ENCODE measurements at places on chromosomes 5 and 9. TPM values are rescaled to one million over a fixed set of nuclear protein-coding genes. Genes with fewer than 3 reads are reported as not detected.

Gene COL15A1
- total RNA-seq = 53.2 TPM

GRCh38 chr9:98983295-98984268 is 39.9 kb downstream of the COL15A1 start:
- H3K4me3 ChIP-seq = no peak overlapping the region
- no peaks in the 10 kb centered on the region for H3K36me3 ChIP-seq
- H3K27ac ChIP-seq = peak overlapping the region; percentile 31
- no peaks in the 10 kb centered on the region for H3K27me3 ChIP-seq

Gene TAF11L5
- total RNA-seq = not detected

DNA sequence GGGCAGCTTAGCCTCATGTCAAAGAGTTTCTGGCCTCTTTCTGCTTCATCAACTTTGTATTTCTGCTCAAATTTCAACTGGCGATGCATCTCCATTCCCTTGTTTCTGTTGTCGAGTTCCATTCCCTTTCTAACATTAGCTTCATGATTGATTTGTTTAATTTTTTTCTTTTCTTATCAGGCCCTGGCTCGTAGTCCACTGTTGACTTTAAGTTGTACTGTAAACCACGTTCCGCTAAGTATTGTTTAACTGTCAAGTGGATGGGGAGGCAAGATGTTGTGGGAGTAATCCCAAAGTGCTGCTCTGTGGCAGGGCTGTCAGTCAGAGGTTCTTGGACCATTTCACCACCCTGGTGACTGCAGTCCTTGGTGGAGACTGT is 309.1 kb downstream of the PSAT1 start:
- no peaks in the 10 kb centered on the region for H3K27me3 ChIP-seq
- no peak overlapping the region for H3K27ac ChIP-seq
- H3K4me1 ChIP-seq = no peaks in the 10 kb centered on the region
- no peaks in the 10 kb centered on the region for H3K36me3 ChIP-seq

DNA sequence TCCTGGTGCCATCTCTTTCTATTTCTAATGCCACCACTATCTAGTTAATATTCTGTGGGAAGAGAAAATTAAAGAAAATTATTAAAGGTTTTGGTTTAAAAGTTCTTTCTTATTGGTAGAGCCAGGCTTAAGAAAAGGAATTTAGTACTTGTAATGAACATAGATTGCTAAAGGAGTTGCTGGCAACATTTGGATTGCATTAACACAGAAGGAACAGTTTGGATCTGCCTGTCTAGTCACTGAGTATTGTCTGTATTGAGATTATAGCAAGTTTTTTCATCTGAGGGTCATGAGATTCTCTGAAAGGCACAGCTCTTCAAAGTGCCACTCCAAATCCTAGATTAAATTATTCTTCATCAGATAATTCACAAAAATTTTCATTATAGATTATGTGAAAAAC is 32.0 kb downstream of the FSD1L start:
- H3K27ac ChIP-seq = no peak overlapping the region
- H3K36me3 ChIP-seq = no peaks in the 10 kb centered on the region
- no peaks in the 10 kb centered on the region for H3K27me3 ChIP-seq
- no peak overlapping the region for H3K4me3 ChIP-seq
- no peaks in the 10 kb centered on the region for H3K4me1 ChIP-seq
- DNase-seq = no peak

Gene RACK1
- 642 TPM for total RNA-seq

Gene SHOC1
- total RNA-seq = not detected

GRCh38 chr9:130041648-130042405 is 1.2 kb downstream of the FNBP1 start:
- no peaks in the 10 kb centered on the region for H3K27me3 ChIP-seq
- DNase-seq = peak; percentile 7
- H3K27ac ChIP-seq = peak overlapping the region; percentile 93
- peaks cover 34% of the 10 kb centered on the region for H3K4me1 ChIP-seq
- H3K36me3 ChIP-seq = no peaks in the 10 kb centered on the region

Gene KIF20A
- 0.94 TPM for total RNA-seq

- H3K4me3 ChIP-seq = no peak overlapping the region
- H3K36me3 ChIP-seq = no peaks in the 10 kb centered on the region
- H3K4me1 ChIP-seq = no peaks in the 10 kb centered on the region
- H3K27ac ChIP-seq = no peak overlapping the region
- no peaks in the 10 kb centered on the region for H3K27me3 ChIP-seq
Measured at GRCh38 chr5:175638305-175638704, 19.6 kb upstream of the HRH2 start.

Gene CEMIP2
- total RNA-seq = 11.1 TPM

Gene LAMC3
- 0.57 TPM for total RNA-seq

Gene FOXD4L5
- not detected for total RNA-seq

Gene GRM6
- not detected for total RNA-seq

DNA sequence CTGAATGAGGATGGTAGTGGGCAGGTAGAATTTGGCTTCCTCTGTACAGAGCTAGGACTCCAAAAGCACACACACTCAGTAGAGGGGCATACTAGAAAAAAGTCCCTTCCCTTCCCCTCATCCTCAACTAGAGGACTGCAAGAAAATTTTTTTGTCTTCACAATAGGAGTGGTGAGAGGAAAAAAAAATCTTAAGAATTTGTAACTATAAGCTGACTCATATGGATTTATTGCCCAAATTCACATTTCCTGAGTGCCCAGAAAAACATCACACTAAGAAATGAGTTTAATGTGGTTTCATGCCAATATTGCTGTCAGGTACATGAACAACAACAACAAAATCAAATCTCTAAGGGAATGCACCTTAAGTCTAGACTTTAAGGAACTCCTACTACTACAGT is 43.7 kb downstream of the RANBP6 start:
- peaks cover 11% of the 10 kb centered on the region for H3K4me1 ChIP-seq
- DNase-seq = no peak
- H3K4me3 ChIP-seq = no peak overlapping the region
- no peaks in the 10 kb centered on the region for H3K27me3 ChIP-seq

GRCh38 chr9:130206579-130206978 is 34.4 kb downstream of the NCS1 start:
- H3K4me3 ChIP-seq = no peak overlapping the region
- no peak for DNase-seq
- H3K36me3 ChIP-seq = no peaks in the 10 kb centered on the region
- no peak overlapping the region for H3K27ac ChIP-seq

GRCh38 chr9:130994135-130995085 is 14.6 kb upstream of the LAMC3 start:
- no peak overlapping the region for H3K4me3 ChIP-seq
- H3K4me1 ChIP-seq = peaks cover 6% of the 10 kb centered on the region
- DNase-seq = no peak
- no peak overlapping the region for H3K27ac ChIP-seq

Gene ARSK
- 4.1 TPM for total RNA-seq

DNA sequence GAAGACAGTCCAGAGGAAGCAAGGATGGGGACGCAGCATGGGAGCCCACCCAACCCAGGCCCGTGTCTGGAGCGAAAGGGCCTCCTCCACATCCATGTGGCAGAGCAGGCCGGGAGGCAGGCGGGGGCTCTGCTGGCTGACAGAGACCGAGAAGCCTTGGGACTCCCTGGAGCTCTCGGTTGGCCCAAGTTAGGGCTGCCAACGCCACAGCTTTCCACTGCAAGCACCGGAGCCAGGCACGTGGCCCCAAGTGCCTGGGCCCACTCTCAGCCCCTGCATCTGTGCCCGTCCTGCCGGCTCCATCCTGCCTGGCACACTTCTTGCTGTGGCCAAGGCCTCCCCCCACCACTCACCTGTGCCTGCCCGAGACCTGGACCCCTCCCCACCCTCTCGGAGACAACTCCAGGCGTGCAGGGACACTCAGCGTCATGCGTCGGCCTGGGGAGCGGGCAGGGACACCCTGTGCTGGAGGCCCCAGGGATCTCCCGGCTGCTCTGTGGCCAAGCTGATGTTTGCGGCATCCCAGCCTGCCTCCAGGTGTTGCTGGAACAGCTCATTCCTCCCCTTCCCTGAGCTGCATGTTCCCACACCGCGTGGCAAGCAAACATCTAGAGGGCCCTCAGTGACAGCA is 31.5 kb downstream of the SLC6A3 start:
- H3K27ac ChIP-seq = no peak overlapping the region
- H3K36me3 ChIP-seq = no peaks in the 10 kb centered on the region
- H3K27me3 ChIP-seq = peaks cover 16% of the 10 kb centered on the region
- no peak overlapping the region for H3K4me3 ChIP-seq

DNA sequence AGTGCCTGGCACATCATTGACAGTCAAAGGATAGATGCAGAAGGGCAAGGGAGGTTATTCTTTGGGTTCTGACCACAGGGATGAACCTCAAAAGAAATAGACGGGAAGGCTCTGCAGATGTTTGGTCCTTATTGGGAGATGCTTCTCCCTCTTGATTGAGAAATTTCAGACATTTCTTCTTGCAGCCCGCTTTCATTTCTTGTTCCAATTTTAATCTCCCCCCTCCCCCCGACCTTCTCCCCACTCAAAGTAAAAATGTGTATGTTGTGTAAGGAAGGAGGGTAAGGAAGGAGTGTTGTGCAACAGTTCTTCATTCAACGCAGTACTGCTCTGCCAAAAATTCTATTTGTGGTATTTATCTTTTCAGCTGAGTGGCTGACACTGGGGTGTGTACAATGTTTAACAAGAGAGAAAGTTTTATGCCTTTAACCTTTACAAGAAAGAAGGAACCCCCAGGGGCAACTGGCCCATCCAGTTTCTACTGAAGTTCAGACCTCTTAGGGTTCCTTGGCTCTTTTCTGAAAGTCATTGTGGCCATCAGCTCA is 46.3 kb upstream of the TNFSF15 start:
- no peak overlapping the region for H3K4me3 ChIP-seq
- H3K36me3 ChIP-seq = no peaks in the 10 kb centered on the region
- no peaks in the 10 kb centered on the region for H3K27me3 ChIP-seq
- H3K4me1 ChIP-seq = no peaks in the 10 kb centered on the region

Measured in heart right ventricle (tissue), 16 donors.